ENCODE measurements at places on chromosomes 5 and 9. TPM values are rescaled to one million over a fixed set of nuclear protein-coding genes. Genes with fewer than 3 reads are reported as not detected.

C7 gene
- total RNA-seq = 4.4 TPM

GPX3 gene
- 29.7 TPM for total RNA-seq

ZMYND19 gene
- 12.8 TPM for total RNA-seq

UBAP1 gene
- total RNA-seq = 18.4 TPM

NOXA1 gene
- 2.0 TPM for total RNA-seq

FSTL4 gene
- total RNA-seq = 0.98 TPM
